ENCODE measurements at places on chromosomes 4 and X. TPM values are rescaled to one million over a fixed set of nuclear protein-coding genes. Genes with fewer than 3 reads are reported as not detected.

Gene PCDH10
- total RNA-seq = not detected

GRCh38 chrX:105463473-105463872 is 243.0 kb upstream of the TEX13A start:
- DNase-seq = no peak

Gene TMEM144
- total RNA-seq = not detected

DNA sequence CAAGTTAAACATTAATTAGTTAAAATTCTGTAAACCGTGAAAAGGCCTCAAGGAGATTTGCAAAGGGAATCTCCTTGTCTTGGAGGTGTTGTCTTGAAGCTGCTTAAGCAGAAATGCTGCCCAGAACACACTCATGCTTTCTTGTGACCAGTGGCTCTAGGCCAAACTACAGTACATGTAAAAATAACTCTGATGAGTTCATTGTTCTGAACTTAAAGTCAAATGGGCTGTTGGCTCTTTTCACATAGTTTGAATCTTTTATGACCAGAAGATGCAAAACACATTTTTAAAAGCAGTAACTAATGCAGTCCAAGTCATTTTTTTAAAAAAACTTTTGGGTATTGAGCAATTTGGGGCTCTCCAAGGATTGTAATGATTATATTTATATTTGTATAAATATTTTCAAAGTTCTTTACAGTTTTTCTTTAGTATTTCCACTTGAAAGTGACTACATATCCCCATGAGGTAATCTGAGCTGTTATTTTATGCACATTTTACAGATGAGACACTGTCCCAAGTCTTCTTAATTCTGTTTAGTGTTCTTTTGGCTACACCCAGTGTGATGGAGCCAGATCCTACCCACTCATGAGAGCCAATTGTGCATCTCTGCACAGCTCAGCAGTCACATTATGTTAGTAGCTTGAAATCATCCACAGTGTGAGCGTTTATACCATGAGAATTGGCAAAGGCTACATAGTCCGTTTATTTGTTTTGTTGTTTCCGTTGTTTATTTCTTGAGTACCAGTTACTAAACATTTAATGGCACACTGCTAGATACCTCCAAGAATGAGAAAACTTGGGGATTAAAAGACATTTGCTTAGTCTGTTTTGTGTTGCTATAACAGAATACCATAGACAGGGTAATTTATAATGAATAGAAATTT is 112.8 kb upstream of the ATXN3L start:
- no peak for DNase-seq

DNA sequence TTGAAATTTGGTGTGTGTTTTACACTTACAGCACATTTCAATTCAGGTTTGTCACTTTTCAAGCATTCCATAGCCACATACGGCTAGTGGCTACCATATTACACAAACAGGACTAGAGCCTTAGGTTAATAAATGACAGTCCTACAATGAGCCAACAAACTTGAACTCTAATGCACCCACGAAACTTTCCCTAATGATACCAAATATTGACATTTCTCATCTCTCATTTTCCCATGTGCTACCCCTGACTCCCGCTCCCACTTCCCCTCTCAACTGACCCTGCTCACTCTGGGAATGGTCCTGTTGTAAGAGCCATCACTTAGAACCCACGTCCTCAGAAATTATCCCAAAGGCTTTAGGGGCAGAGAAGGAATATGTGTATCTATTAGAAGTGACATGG is 4.9 kb upstream of the TLR10 start:
- no peak for DNase-seq

DNA sequence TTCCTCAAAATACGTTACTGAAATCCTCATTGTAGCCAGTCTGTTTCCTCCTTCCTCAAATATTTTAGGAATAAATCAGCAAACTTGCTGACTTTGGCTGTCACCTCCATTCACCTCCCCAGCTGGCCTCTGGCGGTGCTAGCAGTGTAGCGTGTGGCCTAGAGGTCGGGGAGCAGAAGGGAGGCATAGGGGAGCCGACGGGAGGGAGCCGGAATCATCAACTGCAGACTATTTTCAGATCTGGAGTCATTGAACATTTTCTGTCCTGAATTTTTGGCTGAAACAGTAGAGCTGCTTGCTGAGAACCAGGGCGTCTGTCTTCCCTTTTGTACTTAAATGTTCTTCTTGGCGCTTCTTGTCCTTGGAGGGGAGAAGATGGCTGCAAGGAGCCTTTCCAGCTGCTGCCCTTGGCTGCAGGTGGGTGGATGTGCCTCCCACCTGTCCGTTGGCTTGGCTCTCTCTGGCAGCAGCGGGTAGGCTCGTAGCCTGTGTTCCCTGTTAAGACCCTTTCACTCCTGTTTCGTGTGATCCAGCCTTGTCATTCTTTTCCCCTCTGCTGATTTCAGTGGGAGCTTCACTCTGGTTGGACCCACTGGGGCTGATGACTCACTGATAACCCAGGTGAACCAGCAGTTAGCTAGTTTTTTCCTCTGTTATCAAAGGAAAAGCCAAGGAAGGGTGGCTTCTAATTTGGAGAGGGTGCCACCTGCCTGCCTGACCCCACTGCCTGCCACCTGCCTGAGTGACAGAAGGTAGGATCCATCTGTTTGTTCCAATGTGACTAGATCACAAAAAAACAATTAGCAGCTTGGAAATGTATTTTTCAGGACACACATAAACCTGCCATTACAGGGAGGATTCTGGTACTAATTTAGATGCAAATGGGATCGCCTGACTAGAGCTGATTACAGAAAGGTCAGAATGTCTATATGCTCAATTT is 135.9 kb downstream of the GATB start:
- no peak for DNase-seq

- DNase-seq = no peak
These were observed 241.1 kb downstream of the TACR3 start for GRCh38 chr4:103478734-103479133.

- DNase-seq = no peak
These were observed 327.0 kb downstream of the PCDH10 start for GRCh38 chr4:133476063-133476462.

GRCh38 chrX:107715331-107716117 is 60.1 kb downstream of the TSC22D3 start:
- DNase-seq = no peak

- DNase-seq = no peak
These were observed 41.8 kb downstream of the RPS6KA3 start for GRCh38 chrX:20224814-20225487.

DNA sequence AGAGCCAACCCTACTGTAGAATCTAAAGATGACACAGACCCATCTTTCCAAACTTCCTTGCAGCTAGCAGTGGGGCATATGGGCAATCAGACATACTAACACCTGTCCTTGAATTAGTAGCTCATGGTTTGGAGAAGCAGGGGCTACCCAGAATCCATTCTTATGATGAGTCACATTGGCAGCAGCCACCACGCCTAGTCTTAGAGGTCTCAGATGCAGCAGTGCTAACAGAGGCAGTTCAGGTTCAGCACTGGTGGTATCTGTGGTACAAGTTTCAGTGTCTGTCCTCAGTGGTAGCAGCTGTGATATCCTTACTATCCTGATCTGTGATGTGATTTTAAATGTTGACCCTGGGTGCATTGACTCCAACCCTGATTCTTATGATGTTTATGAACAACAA is 68.1 kb downstream of the FRMPD4 start:
- DNase-seq = no peak

DNA sequence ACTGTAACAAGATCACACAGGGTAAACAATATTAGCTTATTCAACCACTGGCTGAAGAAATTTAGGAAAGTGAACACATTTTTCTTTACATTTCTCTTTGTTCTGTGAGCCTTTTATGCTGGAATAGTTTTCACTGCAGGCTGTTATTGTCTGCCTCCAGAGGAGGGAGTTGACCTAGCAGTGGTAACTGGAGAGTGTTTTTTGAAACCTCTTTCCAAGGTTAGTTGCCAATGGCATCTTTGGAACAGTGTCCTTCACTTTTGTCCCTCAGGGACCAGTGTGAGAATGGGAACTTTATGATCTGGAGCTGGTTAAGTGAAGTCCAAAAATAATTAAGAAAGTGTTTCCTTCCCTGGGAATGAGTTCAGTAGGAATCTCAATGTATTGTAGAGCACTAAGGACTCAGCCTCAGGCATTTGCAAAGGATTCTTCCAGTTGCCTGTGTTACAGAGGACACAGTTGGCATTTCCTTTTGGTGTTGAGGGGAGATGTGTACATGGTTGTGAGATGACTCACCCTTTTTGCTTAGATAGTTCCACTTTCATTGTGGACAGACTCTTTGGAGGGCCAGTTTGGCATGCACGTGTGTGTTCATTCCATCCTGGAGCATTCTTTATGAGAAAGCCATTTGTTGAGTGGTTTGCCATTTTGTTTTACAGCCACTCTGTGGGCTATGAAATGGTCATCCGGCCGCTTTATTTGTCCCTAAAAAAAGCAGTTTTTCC is 61.3 kb downstream of the AR start:
- no peak for DNase-seq

Data from CD4-positive, CD25-positive, alpha-beta regulatory T cell (primary cell).